Fibroblast of lung (primary cell): ENCODE measurements at places on chromosomes 2 and 18. TPM values are rescaled to one million over a fixed set of nuclear protein-coding genes. Genes with fewer than 3 reads are reported as not detected.

GRCh38 chr2:48531141-48531648 is 1.2 kb downstream of the STON1 start:
- no peaks in the 10 kb centered on the region for H3K4me1 ChIP-seq
- H3K27ac ChIP-seq: no peak overlapping the region
- no peaks in the 10 kb centered on the region for H3K27me3 ChIP-seq
- peak; percentile 62 for DNase-seq

GRCh38 chr2:120701499-120701898 is 34.2 kb upstream of the GLI2 start:
- H3K27ac ChIP-seq: no peak overlapping the region
- no peaks in the 10 kb centered on the region for H3K27me3 ChIP-seq
- no peak overlapping the region for H3K4me3 ChIP-seq
- no peak for DNase-seq
- no peaks in the 10 kb centered on the region for H3K36me3 ChIP-seq

MAP2 gene
- total RNA-seq: 15.7 and 51.0 TPM in 2 replicates

DQX1 gene
- not detected in 2 replicates for total RNA-seq

GRCh38 chr2:86195055-86195807 is at the start of gene IMMT:
IMMT (minus strand) TSS chr2:86195462; CDS start chr2:86195382, 80 bp downstream.
- H3K36me3 ChIP-seq: no peaks in the 10 kb centered on the region
- peak within 1 kb of the TSS; percentile 99 for H3K27ac ChIP-seq
- H3K27me3 ChIP-seq: no peaks in the 10 kb centered on the region

DNA sequence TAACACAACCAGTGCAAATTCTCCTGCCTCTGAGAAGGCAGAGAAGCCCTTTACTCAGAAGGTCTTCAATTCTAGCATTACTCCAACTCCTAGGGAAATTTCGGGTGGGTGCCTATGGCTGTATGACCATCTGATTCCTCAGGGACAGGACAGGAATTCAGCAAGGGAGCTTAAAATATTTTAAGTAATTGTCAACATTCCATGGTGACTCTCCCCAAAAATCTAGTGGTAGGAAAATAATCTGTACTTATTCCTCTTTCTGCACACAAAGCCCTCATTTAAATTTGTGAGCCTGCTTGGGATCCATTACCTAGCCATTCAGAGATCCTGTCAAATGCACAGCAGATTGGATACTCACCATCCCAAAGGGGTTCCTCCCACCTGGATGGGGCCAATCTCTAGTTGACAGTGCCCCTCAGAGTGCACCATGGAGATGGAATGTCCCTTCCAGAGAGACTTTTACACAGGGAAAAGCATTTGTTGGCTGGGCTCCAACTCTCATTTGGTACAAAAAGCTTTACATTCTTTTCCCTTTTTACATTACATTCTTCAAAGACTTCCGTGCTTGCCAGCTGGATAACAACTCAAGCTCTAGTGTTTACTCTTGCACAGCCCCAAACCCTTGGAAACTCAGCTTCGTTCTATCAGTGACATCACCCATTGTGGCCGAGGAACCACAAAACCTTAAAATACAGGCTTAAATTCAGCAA is 3.1 kb upstream of the TMEM150A start:
- no peaks in the 10 kb centered on the region for H3K27me3 ChIP-seq
- peak; percentile 85 for DNase-seq
- H3K36me3 ChIP-seq: peaks cover 9% of the 10 kb centered on the region

GRCh38 chr2:212536817-212537725 is 1.5 kb downstream of the ERBB4 start:
- H3K27me3 ChIP-seq: peaks cover 17% of the 10 kb centered on the region
- H3K4me3 ChIP-seq: peak overlapping the region; percentile 33
- H3K36me3 ChIP-seq: no peaks in the 10 kb centered on the region
- DNase-seq: peak; percentile 17

RAB17 gene
- 0.17 and 0.26 TPM in 2 replicates for total RNA-seq

SLC35F5 gene
- 175 and 245 TPM in 2 replicates for total RNA-seq

GRCh38 chr2:12293874-12294273 is 422.9 kb upstream of the TRIB2 start:
- no peak overlapping the region for H3K27ac ChIP-seq
- H3K4me1 ChIP-seq: no peaks in the 10 kb centered on the region
- no peaks in the 10 kb centered on the region for H3K36me3 ChIP-seq

GRCh38 chr2:19709553-19709952 is 192.2 kb downstream of the TTC32 start:
- no peaks in the 10 kb centered on the region for H3K27me3 ChIP-seq
- no peaks in the 10 kb centered on the region for H3K4me1 ChIP-seq
- no peak overlapping the region for H3K27ac ChIP-seq
- no peak overlapping the region for H3K4me3 ChIP-seq

- H3K27ac ChIP-seq: no peak overlapping the region
- no peaks in the 10 kb centered on the region for H3K4me1 ChIP-seq
- no peaks in the 10 kb centered on the region for H3K36me3 ChIP-seq
- H3K27me3 ChIP-seq: peaks cover 2% of the 10 kb centered on the region
These were observed 34.7 kb downstream of the CD8B start for GRCh38 chr2:86826951-86827350.

- no peaks in the 10 kb centered on the region for H3K36me3 ChIP-seq
- H3K27ac ChIP-seq: no peak overlapping the region
- H3K4me1 ChIP-seq: no peaks in the 10 kb centered on the region
- peak; percentile 88 for DNase-seq
These were observed 1101.4 kb downstream of the CBLN2 start for GRCh38 chr18:71442731-71443141.

GRCh38 chr2:23703583-23704385 is 223.1 kb downstream of the ATAD2B start:
- no peak overlapping the region for H3K4me3 ChIP-seq
- no peak overlapping the region for H3K27ac ChIP-seq
- peaks cover 10% of the 10 kb centered on the region for H3K36me3 ChIP-seq
- no peaks in the 10 kb centered on the region for H3K27me3 ChIP-seq

NFATC1 gene
- total RNA-seq: 2.6 and 4.3 TPM in 2 replicates

- H3K4me3 ChIP-seq: no peak overlapping the region
- no peak for DNase-seq
- no peaks in the 10 kb centered on the region for H3K36me3 ChIP-seq
- no peaks in the 10 kb centered on the region for H3K27me3 ChIP-seq
These were observed 111.3 kb downstream of the HDAC4 start for GRCh38 chr2:239289545-239289944.
